ENCODE measurements at places on chromosomes 1 and 21.

DNA sequence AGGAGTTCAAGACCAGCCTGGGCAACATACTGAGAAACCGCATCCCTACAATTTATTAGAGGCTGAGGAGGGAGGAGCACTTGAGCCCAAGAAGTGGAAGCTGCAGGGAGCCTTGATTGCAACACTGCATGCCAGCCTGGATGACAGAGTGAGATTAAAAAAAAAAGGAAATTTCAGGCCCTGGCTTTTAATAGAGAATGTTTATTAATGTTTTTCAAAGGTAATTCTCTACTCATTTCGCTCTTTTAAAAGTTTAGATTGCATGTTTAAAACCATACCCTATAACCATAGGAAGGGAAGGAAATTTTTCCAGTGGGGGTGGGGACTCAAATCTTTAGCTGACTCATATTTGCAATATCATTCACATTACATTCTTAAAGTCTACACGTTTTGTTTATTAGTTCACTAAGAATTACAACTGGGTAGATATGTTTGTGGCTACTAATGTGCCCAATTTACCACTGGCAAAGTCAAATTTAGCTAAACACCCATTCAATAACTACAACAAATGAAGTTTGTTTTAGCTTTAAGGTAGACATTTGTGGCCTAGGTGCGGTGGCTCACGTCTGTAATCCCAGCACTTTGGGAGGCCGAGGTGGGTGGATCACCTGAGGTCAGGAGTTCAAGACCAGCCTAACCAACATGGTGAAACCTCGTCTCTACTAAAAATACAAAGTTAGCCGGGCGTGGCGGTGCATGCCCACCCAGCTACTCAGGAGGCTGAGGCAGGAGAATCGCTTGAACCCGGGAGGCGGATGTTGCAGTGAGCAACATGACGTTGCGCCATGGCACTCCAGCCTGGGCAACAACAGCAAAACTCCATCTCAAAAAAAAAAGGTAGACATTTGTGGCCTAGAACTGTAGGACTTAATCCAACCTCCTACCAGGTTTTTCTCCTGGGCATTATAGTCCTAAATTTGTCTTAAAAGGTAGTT, 5.0 kb downstream of the KDM5B start:
- no peak for DNase-seq

- no peak for DNase-seq
Observed at GRCh38 chr1:51963592-51964308, 26.8 kb downstream of the RAB3B start.

- DNase-seq: no peak
Observed at GRCh38 chr1:26044971-26045721, 772 bp downstream of the SLC30A2 start.

GRCh38 chr1:46617833-46618232, 1.2 kb upstream of the MOB3C start:
- DNase-seq: no peak
